ENCODE measurements at places on chromosomes 4 and X.

- no peak for DNase-seq
Measured at GRCh38 chrX:12325171-12325570, 186.9 kb downstream of the FRMPD4 start.

GRCh38 chr4:71697031-71697430, 86.8 kb downstream of the GC start:
- no peak for DNase-seq

DNA sequence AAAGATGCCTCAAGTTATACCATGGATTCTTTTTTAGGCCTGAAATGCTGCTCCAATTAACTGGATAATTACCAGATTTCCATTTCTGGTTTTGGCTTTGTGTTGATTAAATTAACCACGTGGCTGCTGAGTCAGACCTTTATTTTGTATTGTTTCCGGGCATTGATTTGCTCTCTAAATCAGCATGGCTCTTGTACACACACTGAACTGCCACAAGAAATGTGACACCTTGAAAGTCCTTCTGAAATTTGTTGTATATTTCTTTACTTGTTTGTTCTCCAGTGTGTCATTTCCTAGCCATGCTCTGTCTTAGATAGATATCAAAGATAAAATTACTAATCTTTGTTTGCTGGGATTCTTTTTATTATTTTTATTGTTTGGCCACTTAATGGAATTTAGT, 11.7 kb downstream of the MTTP start:
- DNase-seq = no peak

GRCh38 chr4:1869530-1870327, 1.5 kb upstream of the NSD2 start:
- DNase-seq = no peak

DNA sequence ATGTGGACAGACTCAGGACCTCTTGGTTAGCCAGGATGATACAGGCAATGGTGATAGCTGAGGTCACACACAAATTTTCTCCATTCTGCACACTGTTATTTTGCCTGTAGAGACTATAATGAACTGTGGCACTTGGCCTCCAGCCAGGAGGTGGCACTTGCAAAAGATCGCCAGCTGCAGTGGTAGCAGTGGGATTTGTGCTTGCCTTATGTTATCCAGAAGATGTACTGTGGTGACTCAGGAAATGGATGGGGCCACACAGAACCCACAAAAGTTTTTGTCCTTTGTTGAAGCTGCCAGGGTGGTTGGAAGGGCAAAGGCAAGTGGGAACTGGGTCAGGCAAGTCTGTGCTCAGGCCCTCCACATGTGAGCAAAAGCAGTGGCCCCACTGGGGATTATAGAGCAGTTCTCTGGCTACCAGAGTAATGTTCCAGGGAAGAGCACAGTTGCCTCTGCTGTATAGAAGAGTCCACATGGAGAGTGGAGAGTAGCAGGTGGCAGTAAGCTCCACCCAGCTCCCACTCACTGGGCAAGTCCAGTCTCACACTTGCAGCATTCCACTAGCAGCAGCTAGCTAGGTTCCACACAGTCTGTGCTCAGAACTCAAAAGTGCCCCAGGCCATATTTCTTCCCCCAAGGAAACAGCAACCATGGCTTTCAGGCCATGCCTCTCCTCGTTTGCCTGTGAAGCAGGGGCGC, 5.9 kb upstream of the C4orf17 start:
- no peak for DNase-seq
